ENCODE measurements at places on chromosomes 2 and 18. TPM values are rescaled to one million over a fixed set of nuclear protein-coding genes. Genes with fewer than 3 reads are reported as not detected.

CFC1 gene
- total RNA-seq = not detected

STAM2 gene
- 11.4 TPM for total RNA-seq

LINC00305 gene
- not detected for total RNA-seq

GRCh38 chr18:48019557-48020325 is 89.3 kb upstream of the SMAD2 start:
- H3K36me3 ChIP-seq = no peaks in the 10 kb centered on the region
- no peaks in the 10 kb centered on the region for H3K27me3 ChIP-seq
- H3K4me1 ChIP-seq = peaks cover 15% of the 10 kb centered on the region
- H3K27ac ChIP-seq = no peak overlapping the region

DNA sequence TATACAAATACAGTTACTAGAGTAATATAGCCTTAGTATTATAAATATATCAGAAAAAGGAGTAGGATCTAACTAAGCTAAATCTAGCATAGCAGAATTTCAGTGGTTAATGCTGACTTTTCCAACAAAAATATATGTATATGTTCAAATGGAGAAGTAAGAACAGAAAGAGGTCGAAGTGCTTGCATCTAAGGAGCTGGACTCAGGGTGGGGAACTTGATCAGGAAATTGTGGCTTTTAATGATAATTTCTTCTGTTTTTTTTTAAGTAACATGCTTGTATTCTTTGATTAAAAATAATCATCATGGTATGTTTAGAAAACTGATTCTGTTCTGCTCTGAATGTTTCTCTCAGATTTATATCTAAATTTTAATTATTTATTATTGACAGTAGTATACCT is 327.1 kb downstream of the GALNT13 start:
- no peaks in the 10 kb centered on the region for H3K4me1 ChIP-seq
- no peaks in the 10 kb centered on the region for H3K36me3 ChIP-seq
- no peak for DNase-seq

LOXHD1 gene
- total RNA-seq = not detected

PRPF40A gene
- total RNA-seq = 257 TPM

UGT1A8 gene
- not detected for total RNA-seq

All from neural progenitor cell (in vitro differentiated cells).